ENCODE measurements at places on chromosomes 2 and 18.

DNA sequence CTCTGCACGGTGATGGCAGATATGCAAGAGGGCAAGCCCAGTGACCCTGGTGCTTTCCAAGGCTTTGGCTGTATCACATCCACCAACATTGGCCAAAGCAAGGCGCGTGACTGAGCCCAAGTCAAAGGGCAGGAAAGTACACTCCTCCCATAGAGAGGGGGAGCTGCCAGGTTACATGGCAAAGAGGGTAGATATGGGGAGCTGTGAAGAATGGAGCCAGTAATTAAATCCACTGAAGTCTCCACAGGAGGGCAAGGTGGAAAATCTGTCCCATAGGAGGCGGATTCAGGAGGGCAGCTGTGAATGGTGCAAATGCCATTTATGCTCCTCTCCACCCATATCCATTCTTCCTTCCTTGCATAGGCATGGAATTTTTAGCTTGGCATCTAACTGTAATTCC, 44.6 kb upstream of the THOC1 start:
- no peak for DNase-seq

DNA sequence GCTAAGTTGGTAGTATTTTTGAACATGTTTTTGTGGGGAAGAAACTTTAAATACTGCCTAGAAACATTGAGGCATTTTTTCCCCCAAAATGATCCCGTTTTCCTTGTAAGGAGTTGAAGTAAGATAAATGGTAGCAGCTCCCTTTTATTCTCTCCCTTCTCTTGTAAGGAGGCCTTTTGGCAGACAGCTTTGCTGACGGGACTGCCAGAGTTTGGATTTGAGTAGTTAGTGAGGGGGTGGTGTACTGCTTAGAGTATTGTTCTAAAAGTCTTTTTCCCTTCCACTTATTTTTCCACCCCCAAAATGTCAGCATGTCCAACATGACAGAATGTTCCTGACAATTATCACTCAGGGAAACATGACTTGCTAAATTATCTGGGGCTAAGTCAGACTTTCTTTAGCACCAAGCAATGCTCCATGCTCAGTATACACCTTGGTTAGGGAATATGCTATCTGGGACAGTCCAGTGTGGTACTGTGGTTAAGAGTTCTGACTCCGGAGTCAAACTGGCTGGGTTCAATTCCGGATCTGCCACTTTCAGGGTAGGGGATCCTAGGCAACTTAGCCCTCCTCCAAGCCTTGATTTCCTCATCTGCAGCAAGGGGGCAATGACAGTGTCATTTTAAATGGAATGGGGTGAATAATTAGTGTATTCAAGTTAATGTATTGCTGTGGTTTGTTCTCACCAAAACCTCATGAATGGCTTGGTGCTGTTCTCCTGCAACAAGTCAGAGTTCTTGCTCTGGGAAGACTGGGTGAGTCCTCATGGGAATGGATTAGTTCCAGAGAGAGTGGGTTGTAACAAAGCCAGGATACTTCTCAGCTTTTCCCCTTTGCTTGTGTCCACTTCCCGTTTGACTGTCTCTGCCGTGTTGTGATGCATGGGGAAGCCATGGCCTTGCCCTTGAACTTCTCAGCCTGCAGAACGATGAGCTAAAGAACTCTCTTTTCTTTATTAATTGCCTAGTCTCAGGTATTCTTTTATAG, 116.2 kb downstream of the TANC1 start:
- DNase-seq: no peak

DNA sequence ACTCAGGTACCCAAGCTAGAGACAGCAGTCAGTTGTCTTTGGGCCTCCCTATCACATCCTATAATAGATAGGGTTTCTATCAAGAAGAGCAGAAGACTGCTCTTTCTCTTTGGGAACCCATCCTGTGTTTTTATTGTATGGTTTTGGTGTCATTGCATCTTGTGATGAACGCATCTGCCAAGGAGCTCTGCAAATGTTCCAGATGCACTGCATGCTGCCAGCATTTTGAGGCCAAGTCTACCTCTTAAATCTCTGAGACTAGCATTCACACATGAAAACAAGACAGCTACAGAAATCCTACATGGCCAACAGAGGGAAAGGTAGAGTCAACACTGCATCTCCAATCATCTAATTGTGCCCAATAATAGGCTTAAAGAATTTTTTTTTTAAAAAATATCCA, 14.0 kb downstream of the SEMA4F start:
- no peak for DNase-seq

GRCh38 chr2:20573620-20574422, 77.1 kb downstream of the HS1BP3 start:
- DNase-seq: no peak

DNA sequence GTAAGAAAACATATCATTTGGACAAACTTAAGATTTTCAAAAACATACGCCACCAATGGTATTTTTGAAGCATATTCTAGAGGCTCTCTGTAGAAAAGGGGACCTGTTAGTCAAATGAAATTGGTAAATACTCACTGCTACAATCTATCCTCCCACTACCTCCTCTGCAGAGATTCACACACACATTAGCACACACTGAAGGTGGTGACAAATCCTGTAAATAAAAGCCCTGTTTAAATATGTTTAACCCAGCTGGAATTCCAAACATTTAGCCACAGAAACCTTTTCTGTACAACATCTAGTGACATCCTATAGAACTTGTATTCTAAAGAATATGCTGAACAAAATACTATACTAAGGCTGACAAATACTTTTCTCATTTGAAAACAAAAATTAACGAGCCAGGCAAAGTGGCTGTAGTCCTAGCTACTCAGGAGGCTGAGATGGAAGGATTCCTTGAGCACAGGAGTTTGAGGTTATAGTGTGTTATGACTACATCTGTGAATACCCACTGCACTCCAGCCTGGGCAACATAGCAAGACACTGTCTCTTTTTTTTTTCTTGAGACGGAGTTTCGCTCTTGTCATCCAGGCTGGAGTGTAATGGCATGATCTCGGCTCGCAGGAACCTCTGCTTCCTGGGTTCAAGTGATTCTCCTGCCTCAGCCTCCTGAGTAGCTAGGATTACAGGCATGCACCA, 25.9 kb downstream of the ALS2 start:
- DNase-seq: no peak

DNA sequence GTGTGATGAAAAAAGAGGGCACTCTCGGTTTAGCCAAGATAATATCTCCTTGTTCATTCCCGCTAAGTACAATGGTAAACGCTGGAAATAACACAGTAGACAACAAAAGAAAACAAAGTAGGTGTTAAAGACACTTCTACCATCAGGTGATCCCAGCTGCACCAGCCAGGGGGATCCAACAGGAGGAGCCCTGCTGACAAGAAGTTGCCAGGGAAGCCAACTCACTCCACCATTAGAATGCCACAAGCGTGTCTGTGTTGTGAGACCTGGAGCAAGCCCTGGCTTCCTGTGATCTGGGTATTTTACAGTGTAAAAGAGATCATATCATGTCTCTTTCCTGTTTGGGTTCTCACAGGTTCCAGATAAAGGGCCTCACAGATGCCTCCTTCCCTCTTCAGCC, 117.0 kb downstream of the GRB14 start:
- no peak for DNase-seq

DNA sequence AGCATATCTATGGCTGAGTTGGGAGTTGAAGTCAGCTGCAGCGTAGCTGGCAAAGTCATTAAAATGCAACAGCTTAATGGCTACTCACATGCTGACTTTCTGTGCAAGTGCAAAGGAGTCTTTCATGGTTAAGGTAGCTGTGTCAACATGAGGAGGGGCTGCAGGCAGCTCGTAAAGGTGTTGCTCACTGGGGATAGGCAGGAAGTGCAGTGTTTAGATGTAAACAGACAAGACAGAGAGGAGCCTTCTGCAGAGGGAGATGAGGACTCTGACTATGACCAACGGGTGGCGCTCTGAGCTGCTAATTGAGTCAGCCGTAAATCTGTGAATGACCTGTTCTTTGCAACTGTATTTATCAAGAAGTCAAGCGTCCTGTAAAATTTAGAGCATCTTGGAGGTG, 22.3 kb upstream of the CAVIN2 start:
- DNase-seq: no peak

GRCh38 chr2:46458763-46459500, 20.4 kb upstream of the TMEM247 start:
- no peak for DNase-seq

GRCh38 chr2:146108993-146109392, 1589.1 kb upstream of the ZEB2 start:
- DNase-seq: no peak

DNA sequence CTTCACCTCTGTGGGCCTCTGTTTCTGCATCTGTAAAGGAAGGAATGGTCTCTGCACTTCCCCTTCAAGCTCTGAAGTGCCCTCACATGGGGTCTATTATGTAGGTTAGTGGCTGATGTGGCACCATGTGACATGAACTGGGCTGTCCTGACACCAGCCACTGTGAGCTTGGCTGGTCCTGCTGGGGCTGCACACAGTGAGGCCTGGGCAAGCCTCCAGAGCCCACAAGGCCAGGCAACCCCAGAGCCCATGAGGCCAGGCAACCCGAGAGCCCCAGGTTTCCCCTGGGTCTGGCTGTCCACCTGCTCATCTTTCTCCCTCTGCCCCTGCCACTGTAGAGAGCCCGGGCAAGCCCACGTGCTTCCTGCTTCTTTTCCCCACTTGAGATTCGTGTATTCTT, 150.1 kb upstream of the SMAD2 start:
- DNase-seq: no peak

GRCh38 chr2:36892805-36893204, 73.5 kb downstream of the STRN start:
- DNase-seq: no peak

DNA sequence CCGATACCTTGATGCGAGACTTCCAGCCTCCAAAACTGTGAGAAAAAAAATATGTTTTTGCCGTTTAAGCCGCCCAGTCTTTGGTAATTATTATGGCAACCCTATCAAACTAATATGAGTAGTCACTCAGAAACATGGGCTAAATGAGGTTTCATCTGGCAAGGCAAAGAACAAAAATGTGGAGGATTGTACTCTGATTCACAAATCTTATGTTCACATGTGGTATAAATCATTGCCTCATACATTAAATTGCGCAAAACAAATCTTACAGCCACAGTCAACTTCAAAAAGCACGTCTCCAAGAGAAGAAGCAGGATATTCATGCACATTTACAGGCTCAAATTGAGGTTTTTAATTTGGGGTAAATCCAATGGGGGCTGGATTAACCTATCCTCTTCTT, 1435.4 kb upstream of the LRRTM1 start:
- DNase-seq: no peak

DNA sequence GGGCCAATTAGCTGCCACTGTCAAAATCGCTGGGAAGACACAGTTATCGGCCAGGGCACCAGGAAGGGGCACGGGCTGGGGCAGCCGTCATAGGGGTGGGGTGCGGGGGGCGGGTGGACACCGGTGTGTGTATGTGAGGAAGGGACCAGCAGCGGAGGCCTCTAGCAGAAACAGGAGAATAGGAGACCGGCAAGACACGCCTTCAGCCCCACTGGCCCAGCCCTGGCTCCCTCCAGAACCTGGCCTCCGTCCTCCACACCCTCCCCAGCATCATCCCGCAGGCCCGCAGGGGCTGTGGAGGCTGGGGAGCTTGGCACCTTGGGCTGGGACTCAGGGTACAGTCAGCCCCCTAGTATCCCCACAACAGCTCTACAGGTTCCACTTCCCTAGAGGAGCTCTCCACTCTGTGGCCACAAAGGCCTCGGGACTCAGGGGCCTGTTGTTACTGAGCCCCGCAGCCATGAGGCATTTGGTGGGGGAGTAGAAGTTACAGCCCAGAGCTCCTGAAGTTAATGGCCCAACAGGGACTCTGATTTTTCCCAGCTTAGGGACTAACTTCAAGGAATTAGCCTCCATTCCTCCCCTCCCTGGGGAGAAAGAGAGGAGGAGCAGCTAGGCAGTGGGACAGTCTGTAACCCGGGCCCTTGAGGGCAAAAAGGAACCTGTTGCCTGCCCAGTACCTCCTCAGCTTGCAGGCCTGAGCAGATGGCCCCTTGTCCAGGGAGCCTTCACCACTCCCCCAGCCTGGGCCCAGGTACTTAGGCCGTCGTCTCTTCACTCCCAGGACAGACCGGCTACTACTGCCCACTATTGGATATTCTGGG, 19.9 kb downstream of the SH2D6 start:
- DNase-seq: no peak

DNA sequence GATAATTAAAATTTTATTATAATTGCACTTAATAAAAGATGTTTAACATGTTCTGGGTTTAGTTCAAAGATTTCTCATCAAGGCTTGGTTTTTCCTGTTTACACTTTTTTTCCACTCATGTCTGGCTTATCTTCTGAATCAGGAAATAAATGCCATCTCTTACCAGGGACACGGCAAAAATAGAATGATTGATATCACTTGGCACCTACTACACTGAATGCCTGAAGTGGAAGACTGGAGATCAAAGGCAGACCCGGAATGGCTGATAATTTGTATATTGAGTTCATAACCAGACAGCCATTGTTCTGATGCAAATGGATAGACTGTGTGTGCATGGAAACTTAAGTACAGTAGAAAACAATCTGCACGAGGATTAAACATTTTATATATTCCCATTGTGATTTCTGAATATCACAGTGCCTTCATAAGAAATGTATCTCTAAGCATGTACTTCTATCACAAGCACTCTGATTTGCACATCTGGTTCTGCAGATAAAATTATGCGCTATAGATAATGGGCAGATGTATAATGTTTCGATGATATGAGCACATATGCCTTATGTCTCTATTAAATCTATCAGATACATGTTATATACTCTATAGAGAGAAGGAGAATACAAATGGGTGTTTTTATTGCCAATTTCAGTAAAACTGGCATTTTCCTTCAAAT, 304.8 kb downstream of the RND3 start:
- no peak for DNase-seq

DNA sequence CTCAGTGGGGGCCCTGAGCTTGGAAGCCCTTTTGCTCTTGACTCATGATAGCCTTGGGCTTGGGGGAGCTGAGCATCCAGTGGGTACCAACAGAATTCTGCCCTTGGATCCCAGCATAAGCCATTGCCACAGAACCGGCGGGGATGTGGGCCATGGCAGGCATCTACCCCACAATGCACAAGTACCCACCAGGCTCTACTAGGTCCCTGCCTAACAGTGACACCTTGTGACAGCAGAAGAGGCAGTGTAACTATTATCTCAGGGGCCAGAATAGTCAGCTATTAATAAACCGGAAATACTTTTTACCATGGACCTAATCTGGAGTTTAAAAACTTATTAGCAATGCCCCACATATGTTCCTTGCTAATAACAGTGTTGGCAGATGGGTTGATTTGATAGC, 397.2 kb downstream of the TMEM182 start:
- no peak for DNase-seq

DNA sequence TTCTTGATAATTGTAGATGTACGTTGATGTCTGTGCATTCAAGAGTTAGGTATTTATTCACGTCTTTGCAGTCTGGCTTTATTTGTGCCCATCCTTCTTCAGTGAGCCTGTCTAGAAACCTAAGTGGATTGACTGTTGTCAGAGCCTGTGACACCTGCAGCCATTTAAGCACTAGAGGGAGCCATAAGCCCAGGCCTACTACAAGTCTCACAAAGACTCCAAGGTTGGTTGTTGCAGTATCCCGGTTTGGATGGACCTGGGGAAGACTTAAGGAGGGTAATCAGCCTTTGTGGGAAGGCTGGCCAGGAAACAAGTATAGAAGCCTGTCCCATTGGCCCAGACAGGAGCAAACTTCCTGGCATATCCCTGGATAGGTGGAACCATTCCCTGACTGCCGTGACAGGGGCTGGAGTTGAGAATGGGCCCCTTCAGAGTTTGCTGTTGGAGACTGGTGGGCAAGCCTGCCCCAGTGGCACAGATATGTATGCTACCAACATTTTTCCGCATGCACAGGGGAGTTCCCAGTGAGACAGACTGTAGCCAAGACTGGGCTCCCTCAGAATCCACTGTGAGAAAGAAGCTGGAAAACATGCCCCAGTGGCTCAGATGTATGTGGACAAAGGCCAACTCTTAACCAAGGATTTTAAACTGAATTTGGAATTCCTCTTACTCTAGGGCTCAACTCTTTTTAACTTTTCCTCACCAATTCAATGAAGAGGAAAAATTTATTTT, 9.3 kb upstream of the LRRC30 start:
- DNase-seq: no peak

Data from stimulated activated CD8-positive, alpha-beta memory T cell treated with anti-CD3 and anti-CD28 coated beads, Interleukin-7, amount 100 ng/mL, for 4 hours (primary cell).